Nephron progenitor cell (in vitro differentiated cells): ENCODE measurements at places on chromosomes 1 and 21.

DNA sequence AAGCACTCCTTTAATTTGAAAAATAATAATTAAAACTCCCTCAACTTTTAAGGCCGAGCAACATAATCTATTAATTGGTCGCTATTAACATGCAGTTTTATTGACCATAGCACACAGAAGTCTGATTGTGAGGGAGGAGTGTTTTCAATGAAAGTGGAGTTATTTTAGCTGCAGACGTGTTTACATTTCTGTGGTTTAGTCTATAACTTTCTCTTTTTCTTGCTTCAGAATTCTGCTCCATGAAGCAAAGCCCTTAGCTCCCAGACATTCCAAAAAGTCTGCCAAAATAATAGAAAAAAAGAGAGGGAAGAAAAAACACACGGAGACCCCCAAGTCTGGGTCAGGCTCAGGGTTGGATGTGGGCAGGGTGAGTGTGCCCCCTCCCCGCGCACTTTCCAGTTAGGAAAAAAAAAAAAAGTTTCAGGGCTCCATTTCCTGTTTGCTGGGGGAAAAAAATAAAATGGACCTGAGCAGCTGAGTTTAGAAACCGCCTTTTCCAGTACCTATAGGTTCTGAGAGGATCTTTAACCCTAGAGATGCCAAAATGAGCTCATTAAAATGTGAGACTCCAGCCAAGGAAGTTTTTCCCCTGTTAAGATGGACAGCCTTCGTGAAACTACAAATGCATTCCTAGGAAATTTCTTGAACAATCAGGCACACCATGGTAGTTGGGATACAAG lies 143.7 kb upstream of the ETS2 start:
- DNase-seq = no peak

DNA sequence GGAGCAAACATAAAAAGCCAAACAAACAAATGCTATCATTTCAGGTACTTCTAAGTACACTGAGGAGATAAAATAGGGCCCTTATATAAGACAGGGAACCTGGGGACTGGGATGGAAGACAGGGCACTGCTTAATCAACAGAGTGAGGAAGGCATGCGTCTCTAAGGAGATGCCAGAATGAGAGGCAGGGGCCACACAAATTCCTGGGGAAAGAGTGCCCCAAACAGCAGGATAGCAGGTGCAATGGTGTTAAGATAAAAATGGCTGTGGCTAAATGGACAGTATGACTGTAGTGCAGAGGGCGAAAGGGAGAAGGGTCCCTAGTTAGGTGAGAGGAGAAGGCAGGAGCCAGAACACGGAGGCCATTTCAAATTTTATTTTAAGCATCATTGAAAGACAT lies 113.9 kb downstream of the ZBTB18 start:
- no peak for DNase-seq

DNA sequence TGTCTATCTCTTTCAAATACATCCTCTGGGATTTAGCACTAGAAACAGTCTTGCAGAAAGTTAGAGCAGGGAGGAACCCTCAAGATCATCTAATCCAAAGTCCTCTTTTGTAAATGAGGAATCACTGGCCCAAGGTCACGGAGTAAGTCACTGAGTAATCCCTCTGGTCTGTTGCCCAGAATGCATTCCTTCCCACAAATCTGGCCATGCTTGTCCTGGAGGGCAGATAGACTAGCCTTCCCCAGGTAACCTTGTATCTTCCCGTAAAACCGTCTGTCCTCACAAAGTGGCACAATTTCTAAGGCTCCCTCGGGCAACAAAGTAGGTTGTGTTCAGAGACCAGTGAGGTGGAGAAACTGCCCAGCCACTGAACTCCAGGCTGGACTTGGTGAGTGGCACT lies 46.2 kb downstream of the DDR2 start:
- DNase-seq = no peak

- no peak for DNase-seq
Measured at GRCh38 chr1:204250428-204251030, 36.7 kb upstream of the GOLT1A start.

DNA sequence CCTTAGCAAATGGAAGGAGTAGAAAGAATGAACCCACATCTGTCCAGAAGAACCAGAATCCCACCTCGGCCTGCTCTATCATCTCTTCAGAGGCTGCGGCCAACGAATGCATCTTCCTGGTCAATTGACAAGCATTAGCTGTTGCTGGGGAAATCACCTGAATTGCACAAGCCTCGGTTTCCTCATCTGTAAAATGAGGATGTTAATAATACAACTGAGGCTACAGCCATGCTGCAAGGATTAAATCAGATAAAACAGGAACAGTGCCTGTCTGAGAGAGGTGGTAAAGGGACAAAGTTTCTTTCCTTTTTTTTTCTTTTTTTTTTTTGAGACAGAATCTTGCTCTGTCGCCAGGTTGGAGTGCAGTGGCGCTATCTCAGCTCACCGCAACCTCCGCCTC lies 99.8 kb downstream of the KIF14 start:
- no peak for DNase-seq

- DNase-seq = no peak
Measured at GRCh38 chr1:219639876-219640577, 27.1 kb upstream of the ZC3H11B start.

DNA sequence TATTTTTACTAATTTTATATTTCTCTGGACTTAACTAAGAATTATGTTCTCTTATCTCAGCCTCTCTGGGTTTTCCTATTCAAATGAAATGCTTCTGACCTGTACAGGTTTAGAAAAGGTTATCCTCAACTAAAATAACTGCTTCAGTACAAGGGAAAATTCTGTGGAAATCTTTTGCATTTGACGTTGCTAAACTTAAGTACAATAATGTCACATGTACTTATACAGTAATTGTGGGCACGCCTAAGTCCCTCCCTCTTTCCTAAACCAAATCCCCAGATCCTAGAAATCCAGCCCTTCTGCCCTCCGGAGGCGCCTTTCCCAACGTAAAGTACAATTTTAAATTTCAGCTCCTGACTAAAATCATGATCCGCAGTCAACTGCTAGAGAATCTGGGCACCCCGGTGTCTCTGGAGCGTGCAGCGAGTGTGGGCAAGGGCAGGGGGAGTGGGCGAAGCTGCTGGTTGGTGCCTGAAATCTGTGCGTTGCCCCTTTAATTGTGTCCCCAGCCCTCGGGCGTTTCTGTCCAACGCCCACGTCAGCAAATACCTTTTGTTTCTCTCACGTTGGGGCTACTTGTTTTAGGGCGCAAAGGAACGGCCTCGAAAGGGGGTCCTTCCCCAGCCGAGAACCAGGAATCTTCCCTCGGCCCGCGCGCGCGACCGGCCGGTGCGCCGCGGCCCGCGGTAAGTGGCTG lies at the start of gene ZBTB8A:
TSS of gene ZBTB8A (plus strand) at position 541 of the 697 bp plus-strand sequence. CDS start 53,505 bp downstream, outside the sequence.
- DNase-seq = peak; percentile 48

DNA sequence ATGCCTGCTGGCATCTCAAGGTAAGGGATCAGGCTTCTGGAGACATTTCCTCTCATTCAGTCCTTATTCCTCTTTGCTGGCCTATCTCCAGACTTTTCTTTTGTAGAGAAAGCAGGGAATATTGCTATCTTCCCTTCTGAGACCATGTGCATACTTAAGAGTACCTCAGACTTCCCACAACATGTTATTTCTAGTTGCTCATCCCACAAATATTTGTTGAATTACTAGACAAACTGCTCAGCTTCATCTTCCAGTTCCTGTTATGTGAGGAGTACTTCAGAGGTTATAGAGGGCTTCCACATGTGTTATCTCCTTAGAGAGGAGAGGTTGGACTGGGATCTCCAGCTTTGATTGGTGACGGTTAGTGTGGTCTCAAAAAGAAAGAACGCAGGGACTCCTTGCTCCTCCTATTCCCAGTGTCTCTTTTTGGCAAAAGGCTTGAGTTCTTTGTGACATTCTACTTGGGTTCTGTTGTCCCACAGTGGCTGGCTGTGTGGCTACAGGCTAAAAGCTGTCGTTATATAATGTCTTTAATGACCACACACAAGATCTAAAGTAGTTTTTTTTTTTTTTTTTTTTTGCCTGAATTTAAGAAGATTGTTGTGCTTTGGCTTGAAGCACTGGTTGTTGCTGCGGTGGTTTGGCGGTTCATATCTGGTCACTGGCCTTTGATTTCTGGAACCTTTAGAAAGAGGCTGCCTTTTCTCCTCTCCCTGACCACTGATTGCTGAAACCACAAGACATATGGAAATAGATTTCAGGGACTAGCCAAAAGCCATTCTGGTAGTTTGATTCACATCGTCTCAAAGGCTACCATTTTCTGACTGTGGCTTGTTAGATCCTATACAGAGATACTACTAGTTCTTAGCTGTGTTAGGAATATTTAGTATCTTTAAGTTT lies 78.7 kb downstream of the FGGY start:
- DNase-seq = no peak

- DNase-seq = no peak
Measured at GRCh38 chr1:109240158-109241152, 8.9 kb upstream of the CELSR2 start.

DNA sequence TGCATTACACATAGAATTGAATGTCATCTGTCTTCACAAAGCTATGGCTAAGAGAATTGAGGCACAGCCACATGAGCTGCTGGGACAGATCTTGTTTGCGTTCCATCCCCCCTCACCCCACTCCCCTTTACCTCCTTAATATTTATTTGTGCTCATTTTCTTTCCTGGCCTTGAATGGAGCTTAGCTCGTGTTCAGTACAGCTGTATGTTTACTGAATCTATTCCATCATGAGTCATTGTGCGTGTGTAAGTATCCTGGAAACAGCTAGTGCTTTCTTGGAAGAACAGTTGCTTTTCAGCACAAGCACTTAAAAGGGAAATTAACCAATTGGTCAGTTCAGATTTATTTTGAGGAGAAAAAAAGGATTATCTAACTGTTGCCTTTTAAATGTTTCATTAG lies 14.7 kb downstream of the PROX1 start:
- no peak for DNase-seq

DNA sequence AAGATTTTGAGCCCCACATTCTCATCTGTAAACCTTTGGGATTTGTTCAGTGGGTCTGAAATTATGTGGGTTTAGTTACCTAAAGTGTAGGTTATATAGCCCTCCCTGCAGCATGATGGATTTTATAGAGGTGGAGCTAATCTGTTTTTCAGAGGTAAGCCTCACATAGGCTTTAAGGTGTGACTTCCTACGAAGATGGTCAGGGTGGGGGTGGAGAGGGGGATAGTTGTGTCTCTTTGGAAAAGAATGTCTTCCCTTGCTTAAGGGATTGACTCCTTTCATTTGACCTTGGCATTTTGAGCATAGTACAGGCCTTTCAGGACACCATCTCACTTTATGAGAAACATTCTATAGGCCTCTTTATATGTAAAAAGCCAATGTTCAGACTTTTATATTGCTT lies 3.4 kb downstream of the CACHD1 start:
- no peak for DNase-seq

DNA sequence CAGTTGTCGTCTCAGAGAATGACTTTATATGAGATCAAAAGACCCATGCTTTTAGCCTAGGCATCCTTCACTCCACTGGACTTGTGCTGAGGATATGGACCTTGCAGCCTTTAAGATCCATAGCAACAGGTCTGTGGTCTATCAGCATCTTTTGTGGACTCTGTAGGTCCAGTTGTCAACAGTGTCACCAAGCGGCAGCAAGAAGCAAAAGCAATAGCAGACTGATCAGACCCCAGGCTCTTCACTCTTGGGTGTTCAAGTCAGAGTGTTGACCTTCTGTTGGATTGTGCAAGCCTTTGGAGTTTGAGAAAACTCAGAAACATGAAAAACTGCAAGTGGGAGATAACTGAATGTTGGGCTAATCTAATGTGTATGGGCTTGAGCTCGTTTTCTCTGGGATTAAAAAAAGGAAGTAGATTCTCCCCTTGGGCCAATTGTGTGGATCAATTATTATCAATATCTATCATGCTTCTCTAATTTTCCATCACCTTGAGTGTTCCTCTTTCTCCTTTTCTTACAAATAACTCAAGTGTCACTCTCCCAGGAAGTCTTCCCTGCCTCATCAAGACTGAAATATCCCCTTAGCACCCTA lies 144.2 kb downstream of the LYPLAL1 start:
- peak; percentile 6 for DNase-seq

DNA sequence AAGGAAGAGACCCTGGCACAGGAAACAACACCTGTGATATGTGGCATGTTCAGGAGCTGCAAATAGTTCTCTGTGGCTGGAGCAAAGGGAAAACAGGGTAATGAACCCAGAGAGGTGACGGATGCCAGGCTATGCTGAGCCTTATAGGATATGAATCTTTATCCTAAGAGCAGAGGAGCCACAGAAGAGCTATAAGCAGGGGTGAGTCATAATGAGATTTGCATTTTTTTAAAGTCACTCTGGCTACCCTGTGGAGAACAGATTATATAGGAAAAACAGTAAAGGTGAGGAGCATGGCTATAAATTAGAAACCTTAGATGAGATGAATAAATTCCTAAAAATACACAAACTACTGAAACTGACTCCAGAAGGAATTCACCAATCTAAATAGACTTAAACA lies 12.8 kb upstream of the MPL start:
- no peak for DNase-seq

DNA sequence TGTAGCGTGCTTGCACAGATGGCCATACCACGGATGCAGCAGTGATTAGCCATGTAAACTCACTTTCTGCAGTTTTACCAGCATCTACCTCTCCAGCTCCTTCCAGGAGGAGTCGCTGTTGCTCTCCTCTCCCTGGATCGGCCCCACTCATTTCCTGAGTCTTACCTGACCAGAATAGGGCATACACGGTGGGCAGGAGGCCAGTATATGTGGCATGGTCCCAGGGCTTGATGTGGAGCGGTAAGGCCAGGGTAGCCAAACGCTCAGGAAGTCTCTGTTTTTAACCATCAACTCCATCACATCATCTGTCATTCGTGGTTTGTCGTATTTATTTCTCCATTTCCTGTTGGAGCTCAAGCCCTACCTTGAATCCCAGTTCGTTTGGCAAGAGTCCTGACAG lies 163.4 kb upstream of the USP24 start:
- peak; percentile 70 for DNase-seq

GRCh38 chr1:20093940-20094391 lies 24.0 kb downstream of the PLA2G5 start:
- no peak for DNase-seq

DNA sequence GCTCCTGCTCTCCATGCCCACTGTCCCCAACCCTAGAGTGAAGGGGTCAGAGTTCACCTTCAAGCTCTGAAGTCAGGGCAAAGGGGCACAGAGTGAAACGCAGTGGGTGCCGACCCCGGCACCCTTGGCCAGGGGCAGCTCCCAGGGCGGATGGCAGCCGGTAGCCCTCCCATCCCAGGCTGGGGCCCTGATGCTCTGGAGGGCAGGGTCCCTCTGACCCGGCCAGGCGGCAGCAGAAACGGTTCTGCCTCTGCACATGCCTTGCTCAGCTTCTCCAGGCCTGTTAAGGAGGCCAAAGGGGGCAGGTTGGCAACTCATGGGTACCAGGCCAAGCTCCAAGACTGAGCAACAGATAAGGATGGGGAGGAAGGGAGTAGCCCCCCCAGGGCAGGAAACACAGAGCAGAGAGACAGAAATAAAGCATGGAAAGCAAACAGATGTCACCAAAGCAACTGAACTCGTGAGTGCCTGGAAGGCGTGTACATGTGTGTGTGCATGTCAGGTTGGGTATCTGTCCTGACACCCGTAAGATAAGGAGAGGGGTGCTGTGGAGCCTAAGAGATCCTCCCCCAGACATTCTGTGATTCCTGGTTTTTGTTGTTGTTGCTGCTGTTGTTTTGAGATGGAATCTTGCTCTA lies 112.3 kb upstream of the IFFO2 start:
- DNase-seq = no peak
